HAP-1 (cell line): ENCODE measurements at places on chromosomes 4 and X.
A peak's percentile ranks its signal among the peaks of the same experiment; 100 is the strongest.

- DNase-seq, result peak; percentile 7
Measured at GRCh38 chr4:109601336-109601735, 41.3 kb downstream of the MCUB start.

DNA sequence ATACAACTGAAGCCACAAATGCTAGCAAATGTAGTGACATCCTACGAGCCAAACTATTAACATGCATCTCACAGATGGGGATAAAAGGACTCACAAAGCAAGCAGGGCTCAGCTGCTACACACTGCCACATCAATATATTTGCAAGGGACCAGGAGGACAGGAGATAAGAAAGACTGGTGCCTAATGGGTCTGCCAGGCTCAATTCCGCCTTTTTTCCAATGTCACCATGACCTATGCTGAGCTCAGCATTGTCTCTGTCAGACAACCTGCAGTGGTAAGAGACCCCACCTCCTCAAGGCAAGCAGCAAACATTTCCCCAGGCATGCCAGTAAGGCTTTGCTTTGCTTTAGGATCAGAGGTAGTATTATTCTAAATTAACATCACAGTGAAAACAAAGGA, 435 bp downstream of the DCX start:
- no peak for DNase-seq

- no peak for DNase-seq
Measured at GRCh38 chr4:68951078-68951805, at the start of gene UGT2A3. Gene UGT2A3, minus strand, starts transcription at chr4:68951804. Its CDS starts 44 bp downstream, at chr4:68951760.

- no peak for DNase-seq
Measured at GRCh38 chr4:8228319-8229250, 29.5 kb downstream of the SH3TC1 start.

DNA sequence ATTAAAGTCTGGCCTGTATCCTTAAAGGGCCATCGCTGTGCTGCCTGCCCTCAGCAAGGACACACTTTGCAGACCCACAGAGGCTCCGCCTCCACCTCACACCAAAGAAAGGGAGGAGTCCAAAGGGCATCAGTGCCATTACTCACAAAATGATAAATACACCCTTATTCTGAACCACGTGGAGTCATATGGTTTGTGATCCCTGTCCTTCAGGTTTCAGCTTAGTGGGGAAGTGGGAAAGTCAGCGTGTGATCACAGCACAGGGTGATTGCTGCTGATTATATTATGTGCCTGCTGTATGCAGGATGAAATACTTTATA, 35.9 kb upstream of the MSANTD1 start:
- no peak for DNase-seq

DNA sequence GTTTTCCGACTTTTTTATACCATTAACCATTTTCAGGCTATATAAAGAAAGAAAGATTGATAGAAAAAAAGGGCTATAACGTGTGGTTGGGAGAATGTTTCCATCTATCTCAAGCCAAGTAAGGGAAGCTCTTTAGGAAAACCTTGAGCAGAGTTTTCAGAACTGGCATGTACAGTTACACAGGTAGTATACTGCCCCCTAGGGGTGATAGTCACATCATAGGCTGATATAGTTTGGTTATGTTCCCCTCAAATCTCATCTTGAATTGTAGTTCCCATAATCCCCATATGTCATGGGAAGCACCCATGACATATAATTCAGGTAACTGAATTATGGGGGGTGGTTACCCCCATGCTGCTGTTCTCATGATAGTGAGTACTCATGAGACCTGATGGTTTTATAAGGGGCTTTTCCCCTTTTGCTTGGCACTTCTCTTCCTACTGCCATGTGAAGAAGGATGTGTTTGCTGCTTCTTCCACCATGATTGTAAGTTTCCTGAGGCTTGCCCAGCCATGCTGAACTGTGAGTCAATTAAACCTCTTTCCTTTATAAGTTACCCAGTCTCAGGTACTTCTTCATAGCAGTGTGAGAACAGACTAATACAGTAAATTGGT, 186.8 kb downstream of the TMA16 start:
- DNase-seq, result peak; percentile 43

DNA sequence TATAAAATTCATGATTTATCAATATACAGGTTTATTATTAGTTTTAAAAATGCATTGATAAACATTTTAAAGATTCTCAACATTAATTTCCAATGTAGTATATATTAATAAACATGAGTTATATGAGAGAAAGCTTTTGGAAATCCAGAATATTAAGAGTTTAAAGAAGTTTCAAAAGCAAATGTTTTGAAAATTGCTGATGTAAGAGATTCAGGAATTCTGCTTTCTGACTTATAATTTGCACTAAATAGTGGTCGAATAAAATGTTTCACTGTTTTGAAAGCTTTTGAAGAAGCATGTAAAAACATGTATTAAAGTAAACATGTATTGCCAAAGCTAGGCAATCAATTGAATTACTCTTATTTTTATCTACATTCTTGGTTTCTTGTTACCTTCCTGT, 151.2 kb upstream of the CXorf51B start:
- DNase-seq, result no peak

DNA sequence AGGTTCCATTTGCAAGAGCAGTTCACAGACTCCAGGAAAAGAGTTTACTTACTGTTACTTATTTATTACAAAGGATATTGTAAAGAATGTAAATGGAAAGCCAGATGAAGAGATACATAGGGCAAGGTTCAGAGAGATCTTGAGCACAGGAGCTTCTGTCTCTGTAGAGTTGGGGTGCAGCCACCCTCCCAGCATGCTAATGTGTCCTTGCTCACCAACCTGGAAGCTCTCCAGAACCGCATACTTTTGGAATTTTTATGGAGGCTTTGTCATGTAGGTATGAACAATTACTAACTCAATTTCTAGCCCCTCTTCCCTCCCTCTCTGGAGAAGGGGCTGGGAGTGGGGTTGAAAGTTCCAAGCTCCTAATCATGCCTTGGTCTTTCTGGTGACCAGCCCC, 857.2 kb downstream of the RPA4 start:
- no peak for DNase-seq

DNA sequence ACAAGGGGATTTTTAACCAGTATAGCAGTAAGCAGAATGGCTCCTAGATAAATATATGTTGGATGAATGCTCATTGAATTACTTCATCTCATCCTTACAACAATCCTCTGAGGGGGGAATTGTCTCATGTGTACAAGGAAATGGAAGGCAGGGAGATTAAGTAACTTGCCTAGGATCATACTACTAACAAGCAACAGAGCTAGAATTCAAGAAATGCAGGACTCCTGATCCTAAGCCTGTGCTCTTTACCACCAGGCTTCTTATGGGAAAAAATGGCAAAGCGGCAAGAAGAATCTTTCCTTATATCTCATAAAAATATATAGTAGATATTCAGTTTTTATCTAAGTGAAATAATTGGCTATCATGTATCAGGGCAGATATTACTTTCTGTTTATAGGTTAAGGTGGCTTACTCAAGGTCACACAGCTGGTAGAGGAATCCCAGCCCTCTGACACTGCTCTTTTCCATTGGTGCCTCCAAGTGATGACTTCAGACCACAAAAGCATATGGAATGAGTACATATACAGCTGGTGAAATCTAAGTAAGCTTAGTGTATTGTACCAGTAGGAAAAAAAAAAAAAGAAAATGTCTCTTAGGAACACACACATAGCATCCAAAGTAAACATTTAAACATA, 2.1 kb downstream of the ABHD18 start:
- DNase-seq, result no peak

DNA sequence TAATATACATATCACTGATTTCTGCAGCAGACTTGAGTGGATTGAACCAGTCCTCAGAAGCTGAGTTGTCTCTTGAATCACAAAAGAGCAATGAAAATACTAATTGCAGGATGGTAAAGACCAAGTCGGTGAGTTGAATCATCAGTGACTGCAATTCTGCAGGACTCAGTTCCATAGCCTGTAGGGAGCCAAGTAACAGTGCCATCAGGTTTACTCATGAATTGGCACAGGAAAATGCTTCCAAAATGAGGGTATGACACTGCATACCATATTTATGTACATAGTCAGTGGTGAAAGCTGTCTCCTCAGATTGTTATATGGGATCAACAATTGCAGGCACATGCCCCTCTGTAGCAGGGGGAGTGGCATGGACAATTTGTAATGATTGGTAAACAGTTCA, 192.8 kb downstream of the CCNG2 start:
- no peak for DNase-seq

GRCh38 chrX:30653415-30654131, at the start of gene GK:
Gene GK, plus strand, starts transcription at chrX:30653423. Its CDS starts 115 bp downstream, at chrX:30653538.
- peak; percentile 49 for DNase-seq

GRCh38 chr4:178086320-178086719, 644.1 kb upstream of the AGA start:
- DNase-seq, result no peak

DNA sequence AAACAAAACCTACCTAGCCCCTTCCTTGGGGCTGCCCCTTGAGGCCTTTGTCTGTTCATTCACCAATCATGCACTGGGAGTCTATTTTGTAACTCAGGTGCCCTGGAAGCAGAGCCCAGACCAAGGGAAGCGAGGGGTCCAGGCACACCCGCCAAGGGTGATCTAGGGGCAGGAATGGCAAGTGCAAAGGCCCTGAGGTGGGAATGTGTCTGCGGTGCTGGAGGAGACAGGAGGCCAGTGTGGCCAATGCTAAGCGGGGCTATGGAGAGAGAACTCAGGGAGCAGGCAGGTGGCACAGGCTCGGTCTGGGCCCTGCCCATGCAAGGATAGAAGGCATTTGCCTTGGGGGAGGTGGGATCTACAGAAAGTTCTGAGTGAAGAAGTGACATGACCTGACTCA, 3.5 kb upstream of the SH3BP2 start:
- no peak for DNase-seq

DNA sequence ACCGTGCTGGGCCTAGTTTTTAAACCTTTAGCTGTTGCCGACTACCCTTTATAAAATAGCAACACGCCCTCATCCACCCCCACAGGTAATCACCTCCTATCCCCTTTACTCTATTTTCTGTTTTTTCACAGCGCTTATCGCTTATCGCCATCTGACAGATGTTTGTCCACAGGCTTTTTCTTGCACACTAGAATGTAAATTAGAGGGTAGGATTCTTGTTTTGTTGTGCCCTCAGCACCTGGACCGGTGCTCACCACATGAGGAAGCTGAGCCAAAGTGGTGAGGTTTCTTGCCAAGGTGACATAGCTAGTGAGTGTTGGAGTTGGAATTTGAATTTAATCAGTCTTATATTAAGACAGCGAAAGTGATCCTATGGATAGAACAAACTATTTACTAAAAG, 2.9 kb upstream of the RBBP7 start:
- no peak for DNase-seq

GRCh38 chr4:16171831-16172230, 54.4 kb downstream of the TAPT1 start:
- no peak for DNase-seq

- DNase-seq, result no peak
Measured at GRCh38 chrX:17078031-17078720, 131.7 kb downstream of the REPS2 start.

DNA sequence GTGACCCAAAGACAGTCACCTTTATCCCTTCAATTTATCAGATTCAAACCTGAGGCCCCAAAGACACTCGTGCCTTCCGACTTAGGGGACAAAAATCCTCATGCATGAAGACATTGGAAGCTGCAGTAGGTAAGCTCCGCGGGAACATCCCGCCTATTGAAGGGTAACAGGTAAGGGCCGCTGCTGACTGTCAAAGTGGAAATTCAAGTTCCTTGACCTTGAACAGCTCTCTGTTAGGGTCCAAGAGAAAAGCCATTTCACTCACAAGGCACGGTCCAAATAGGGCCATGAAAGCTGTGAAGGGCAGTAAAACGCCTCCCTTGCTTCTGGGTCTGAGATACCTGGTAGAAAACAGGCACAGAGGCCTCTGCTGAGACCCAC, 34.2 kb downstream of the CCDC149 start:
- no peak for DNase-seq
